ENCODE measurements at places on chromosomes 7 and 10. TPM values are rescaled to one million over a fixed set of nuclear protein-coding genes. Genes with fewer than 3 reads are reported as not detected.

GRCh38 chr7:134940729-134941128, 45.6 kb upstream of the AGBL3 start:
- H3K4me1 ChIP-seq = no peaks in the 10 kb centered on the region
- H3K27ac ChIP-seq = no peak overlapping the region
- H3K4me3 ChIP-seq = no peak overlapping the region
- H3K36me3 ChIP-seq = no peaks in the 10 kb centered on the region

DNA sequence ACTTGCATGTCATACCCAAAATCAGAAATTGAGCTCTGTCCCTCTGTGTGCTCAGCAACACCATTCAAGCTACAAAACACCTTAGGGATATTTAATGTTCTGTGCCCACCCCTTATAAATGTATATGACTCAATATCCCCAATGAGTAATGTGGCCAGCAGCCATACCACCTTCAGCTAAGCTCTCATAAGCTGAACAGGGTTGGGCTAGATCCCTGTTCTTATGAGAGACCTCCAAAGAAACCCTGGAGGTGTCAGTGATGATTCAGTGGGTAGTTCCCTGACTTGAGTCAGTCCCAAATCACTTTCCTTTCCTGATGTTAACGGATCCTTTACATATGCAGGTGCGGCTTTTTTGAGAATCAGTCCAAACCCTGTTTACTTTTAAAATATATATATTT, 253.8 kb downstream of the CREB5 start:
- H3K4me3 ChIP-seq = no peak overlapping the region
- no peak for DNase-seq
- H3K27ac ChIP-seq = no peak overlapping the region
- no peaks in the 10 kb centered on the region for H3K4me1 ChIP-seq

- H3K4me3 ChIP-seq = no peak overlapping the region
- no peaks in the 10 kb centered on the region for H3K27me3 ChIP-seq
- H3K36me3 ChIP-seq = no peaks in the 10 kb centered on the region
- no peak overlapping the region for H3K27ac ChIP-seq
- H3K4me1 ChIP-seq = no peaks in the 10 kb centered on the region
- DNase-seq = no peak
These were observed 216.5 kb downstream of the MGMT start for GRCh38 chr10:129683519-129683918.

- peak; percentile 55 for DNase-seq
- H3K4me1 ChIP-seq = peaks cover 4% of the 10 kb centered on the region
- H3K27ac ChIP-seq = no peak overlapping the region
- no peaks in the 10 kb centered on the region for H3K36me3 ChIP-seq
These were observed 49.5 kb downstream of the NEURL1 start for GRCh38 chr10:103542764-103543616.

- DNase-seq = no peak
- H3K4me3 ChIP-seq = no peak overlapping the region
- no peaks in the 10 kb centered on the region for H3K36me3 ChIP-seq
- H3K27me3 ChIP-seq = no peaks in the 10 kb centered on the region
- no peak overlapping the region for H3K27ac ChIP-seq
These were observed 471.5 kb downstream of the GFRA1 start for GRCh38 chr10:115801457-115801856.

DNA sequence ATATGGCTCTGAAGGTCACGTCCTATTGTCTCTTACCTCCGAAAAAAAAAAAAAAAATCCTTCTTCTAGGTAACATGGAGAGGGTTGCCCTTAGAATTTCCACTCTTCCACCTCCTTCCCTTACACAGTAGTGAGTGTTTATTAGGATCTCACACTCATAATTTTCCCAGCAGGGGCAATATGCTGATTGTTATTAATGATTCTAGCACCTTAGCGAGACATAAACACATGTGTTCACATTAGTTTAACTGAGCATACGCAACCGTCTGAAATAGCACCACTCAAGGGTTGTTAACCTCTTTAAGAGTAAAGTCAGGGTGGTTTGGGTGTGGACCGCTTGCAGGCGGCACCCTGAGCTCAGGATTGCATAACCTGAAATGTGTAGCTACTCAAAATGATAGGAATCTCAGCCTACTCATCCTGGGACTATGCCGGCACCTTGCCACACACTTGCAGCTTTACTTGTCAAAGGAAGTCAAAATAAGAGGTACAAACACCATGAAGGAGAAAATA, 52.2 kb downstream of the CPEB3 start:
- peak; percentile 71 for DNase-seq
- no peaks in the 10 kb centered on the region for H3K27me3 ChIP-seq
- H3K36me3 ChIP-seq = no peaks in the 10 kb centered on the region
- peak overlapping the region; percentile 73 for H3K27ac ChIP-seq
- peak overlapping the region; percentile 67 for H3K4me3 ChIP-seq

- H3K4me1 ChIP-seq = no peaks in the 10 kb centered on the region
- no peak overlapping the region for H3K27ac ChIP-seq
- H3K36me3 ChIP-seq = no peaks in the 10 kb centered on the region
- H3K27me3 ChIP-seq = no peaks in the 10 kb centered on the region
- H3K4me3 ChIP-seq = no peak overlapping the region
These were observed 51.2 kb downstream of the ANLN start for GRCh38 chr7:36440880-36441279.

GRCh38 chr7:157904211-157904865, 567.5 kb downstream of the DNAJB6 start:
- no peaks in the 10 kb centered on the region for H3K36me3 ChIP-seq
- H3K4me3 ChIP-seq = no peak overlapping the region
- H3K27me3 ChIP-seq = no peaks in the 10 kb centered on the region
- DNase-seq = no peak
- H3K4me1 ChIP-seq = no peaks in the 10 kb centered on the region
- H3K27ac ChIP-seq = no peak overlapping the region

DNA sequence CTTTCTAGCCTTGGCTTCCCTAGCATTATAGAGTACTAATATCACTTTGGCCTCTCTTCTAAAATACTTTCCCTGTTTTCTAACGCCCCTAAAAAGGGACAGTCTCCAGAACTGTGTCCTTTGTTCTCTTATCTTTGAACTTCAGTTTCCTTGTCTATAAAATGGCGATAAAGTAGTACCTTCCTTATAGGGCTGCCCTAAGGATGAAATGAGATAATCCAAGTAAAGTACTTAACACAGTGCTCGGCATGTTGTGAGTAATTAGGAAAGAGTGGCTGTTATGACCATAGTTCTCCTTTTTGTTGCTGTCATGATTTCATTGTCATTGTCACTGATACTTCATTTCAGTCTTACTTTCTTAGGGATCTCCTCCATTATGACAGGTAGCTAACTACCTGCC, 114.7 kb downstream of the EXOC4 start:
- H3K4me3 ChIP-seq = no peak overlapping the region
- no peaks in the 10 kb centered on the region for H3K4me1 ChIP-seq
- no peaks in the 10 kb centered on the region for H3K36me3 ChIP-seq
- no peaks in the 10 kb centered on the region for H3K27me3 ChIP-seq
- no peak for DNase-seq

- DNase-seq = no peak
- no peaks in the 10 kb centered on the region for H3K36me3 ChIP-seq
- H3K4me3 ChIP-seq = no peak overlapping the region
- H3K27me3 ChIP-seq = no peaks in the 10 kb centered on the region
- H3K27ac ChIP-seq = no peak overlapping the region
- no peaks in the 10 kb centered on the region for H3K4me1 ChIP-seq
These were observed 695.1 kb downstream of the TNS3 start for GRCh38 chr7:46886669-46887374.

GRCh38 chr10:60237977-60238758, 151.5 kb downstream of the ANK3 start:
- H3K4me1 ChIP-seq = no peaks in the 10 kb centered on the region
- no peaks in the 10 kb centered on the region for H3K27me3 ChIP-seq
- no peak overlapping the region for H3K4me3 ChIP-seq
- no peaks in the 10 kb centered on the region for H3K36me3 ChIP-seq
- DNase-seq = no peak

DNA sequence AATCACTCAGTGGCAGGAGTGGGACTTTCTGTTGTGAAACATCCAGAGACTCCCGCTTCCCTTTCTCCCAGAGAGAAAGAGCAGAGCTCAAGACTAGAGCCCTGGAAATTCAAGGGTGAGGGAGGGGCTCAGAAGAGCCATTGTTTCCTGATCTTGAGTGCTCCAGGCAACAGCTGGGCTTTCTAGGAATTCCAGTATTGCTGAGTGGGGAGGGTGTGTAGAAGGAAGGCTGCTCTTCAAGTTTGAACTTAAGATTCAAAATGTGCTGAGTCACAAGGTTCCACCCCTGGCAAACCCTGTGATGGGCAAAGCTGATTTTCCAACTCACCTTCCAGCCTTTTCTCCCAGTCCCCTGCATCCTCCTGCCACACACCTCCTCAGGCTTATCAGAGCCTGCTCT, 42.3 kb upstream of the MSRB2 start:
- no peaks in the 10 kb centered on the region for H3K36me3 ChIP-seq
- H3K27me3 ChIP-seq = no peaks in the 10 kb centered on the region
- H3K27ac ChIP-seq = no peak overlapping the region
- H3K4me3 ChIP-seq = no peak overlapping the region

DNA sequence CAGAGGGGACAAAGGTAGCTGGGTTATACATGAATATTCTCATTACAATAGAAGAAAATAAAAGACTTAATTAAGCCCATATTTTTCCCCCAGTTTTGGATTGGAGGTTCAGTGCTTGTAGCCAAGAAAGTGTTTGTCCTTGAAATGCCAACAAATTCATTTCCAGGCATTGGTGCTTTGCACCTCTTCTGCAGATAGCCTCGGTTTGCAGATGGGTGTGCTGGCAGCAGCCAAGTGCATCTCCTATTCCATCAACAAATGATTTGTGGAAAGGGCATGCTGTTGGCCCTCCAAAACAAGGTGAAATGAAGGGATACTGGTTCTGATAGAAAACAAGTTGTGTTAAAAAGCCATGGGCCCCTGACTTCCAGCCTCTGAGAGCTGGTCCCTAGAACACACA, 187.3 kb downstream of the DPY19L1 start:
- no peaks in the 10 kb centered on the region for H3K27me3 ChIP-seq
- H3K4me3 ChIP-seq = no peak overlapping the region
- no peak for DNase-seq
- no peak overlapping the region for H3K27ac ChIP-seq
- H3K36me3 ChIP-seq = no peaks in the 10 kb centered on the region

The UTF1 gene
- not detected for total RNA-seq

The TFEC gene
- 0.69 TPM for total RNA-seq

The REEP3 gene
- total RNA-seq = 66.0 TPM

The TMEM213 gene
- not detected for total RNA-seq
